ENCODE measurements at places on chromosomes 7 and 10.

DNA sequence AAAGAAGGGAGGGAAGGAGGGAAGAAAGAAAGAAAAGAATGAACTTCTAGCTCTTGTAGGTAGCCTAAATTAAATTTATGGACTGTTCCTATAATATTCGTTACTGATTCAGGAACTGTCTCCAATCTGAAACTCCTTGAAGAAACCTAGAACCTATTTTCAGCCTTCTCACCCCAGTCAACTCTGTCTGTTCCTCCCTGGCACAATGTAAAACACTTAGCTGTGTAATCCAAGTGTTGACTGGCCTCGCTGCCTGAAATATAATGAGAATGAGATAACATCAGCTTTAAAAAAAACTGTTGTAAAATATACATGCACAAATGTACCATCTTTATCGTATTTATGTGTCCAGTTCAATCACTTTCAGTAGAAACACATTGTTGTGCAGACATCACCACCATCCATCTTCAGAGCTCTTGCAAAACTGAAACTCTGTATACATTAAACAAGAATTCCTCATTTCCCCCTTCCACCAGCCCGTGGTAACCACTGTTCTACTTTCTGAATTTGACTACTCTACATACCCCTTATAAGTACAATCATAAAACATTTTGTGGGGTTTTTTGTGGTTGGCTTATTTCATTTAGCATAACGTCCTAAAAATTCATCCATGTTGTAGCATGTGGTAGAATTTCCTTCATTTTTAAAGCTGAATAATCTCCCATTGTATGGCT, 6.3 kb upstream of the C7orf33 start:
- DNase-seq: no peak

GRCh38 chr7:154096-154799, 38.1 kb upstream of the FAM20C start:
- DNase-seq: no peak

DNA sequence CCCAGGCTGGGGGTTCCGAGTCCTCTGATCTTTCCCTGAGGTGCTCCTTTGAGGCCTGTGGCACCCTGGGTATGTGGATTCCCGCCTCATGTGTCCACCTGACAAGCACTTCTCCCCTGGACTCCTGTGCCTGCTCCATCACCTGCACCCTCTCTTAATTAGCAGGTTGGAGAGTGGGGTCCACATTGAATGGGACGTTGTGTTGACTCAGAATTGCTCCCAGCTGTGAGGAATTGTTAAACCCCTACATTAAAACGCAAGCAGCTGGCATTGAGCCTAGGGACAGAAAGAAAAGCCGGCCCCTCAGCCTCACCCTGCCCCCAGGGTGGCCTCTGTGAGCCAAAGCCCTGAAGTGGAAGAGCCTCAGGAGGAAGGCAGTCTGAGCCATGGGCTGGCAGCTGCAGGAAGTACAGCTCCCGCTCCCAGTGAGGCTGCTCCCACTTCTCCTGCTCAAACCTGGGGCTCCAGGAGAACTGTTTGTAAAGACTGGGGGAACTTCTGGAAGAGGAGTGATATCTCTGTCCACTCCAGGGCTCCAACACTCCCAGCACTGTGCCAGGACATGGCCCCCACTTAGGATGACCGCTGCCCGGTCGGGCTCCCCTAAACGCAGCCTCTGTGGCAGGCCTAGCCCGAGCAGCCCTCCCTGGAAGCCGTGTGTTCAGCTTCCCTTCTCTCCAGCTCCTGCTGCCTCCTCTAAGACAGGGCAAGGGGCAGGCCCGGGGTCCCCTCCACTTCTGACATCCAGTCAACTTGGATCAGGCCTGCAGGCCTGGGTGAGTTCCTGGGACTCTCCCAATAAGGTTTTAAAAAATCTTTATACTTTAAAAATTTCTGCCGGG, 1.8 kb upstream of the OPN4 start:
- DNase-seq: no peak

- DNase-seq: peak; percentile 3
Observed at GRCh38 chr7:156764016-156764669, 123.6 kb downstream of the RNF32 start.

- no peak for DNase-seq
Observed at GRCh38 chr7:150657526-150657925, 25.3 kb upstream of the GIMAP6 start.

DNA sequence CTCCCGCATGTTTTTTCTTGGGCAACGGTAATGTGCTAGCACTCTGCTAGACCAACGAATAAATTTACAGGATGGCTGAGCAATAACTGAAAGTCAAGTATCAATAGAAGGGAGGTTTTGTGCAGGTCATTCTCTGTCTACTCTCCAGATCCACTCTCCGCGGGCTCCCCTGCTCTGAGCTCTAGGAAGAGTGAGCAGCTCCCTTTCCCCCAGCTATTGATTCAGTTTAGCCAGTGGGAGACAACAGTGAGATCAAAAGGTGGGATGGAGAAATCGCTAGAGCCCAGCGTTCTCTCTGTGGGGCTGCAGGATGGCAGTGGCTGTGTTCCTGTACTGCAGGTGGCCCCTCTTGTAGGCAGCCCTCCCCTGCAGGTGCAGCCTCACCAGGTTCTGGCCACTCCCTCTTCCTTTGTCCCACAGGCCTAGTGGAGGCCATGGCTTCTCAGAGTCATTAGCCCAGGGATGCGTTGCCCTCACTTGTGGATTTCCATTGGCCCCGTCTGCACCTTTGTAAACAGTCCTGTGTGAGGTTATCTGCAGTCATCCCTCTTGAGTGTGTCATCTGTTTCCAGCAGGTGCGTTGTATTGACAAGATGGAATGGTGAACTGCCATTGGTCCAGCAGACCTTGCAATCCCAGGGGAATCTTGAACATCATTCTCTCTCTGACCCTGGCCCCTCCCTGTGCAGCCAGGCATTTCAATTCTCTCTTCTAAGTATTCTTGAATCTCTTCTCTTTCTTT, 11.1 kb downstream of the MSRB2 start:
- DNase-seq: no peak

DNA sequence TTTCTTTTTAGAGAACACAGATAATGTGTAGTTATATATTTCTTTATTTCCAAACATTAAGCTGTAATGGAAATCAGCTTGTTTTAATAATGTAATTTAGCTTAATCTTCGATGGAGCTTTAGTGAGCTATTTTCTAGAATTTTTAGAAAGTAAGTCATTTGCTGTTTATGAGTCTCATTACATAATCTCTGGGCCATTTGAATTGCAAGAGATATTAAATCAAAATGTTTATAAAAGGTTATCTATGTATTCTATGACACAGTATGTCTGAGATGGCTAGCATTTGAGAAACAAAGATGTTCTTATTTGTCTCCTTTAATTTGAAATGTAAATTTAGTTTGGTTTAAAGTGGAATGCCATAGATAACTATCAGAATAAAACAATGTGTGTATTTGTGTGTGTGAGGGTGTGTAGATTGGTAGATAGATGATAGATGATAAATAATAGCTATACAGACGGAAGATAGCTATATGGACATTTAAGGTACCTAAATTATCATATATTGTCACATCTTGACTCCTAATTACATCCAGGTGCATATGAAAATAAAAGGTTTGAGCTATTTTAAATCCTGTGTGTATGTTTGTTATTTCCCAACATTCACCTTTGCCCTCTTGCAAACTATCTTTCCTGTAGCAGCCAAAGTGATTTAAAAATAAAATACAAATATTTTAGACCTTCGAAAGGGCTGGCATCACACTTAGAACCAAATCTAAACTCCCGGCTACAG, 478.0 kb upstream of the KLF6 start:
- no peak for DNase-seq

DNA sequence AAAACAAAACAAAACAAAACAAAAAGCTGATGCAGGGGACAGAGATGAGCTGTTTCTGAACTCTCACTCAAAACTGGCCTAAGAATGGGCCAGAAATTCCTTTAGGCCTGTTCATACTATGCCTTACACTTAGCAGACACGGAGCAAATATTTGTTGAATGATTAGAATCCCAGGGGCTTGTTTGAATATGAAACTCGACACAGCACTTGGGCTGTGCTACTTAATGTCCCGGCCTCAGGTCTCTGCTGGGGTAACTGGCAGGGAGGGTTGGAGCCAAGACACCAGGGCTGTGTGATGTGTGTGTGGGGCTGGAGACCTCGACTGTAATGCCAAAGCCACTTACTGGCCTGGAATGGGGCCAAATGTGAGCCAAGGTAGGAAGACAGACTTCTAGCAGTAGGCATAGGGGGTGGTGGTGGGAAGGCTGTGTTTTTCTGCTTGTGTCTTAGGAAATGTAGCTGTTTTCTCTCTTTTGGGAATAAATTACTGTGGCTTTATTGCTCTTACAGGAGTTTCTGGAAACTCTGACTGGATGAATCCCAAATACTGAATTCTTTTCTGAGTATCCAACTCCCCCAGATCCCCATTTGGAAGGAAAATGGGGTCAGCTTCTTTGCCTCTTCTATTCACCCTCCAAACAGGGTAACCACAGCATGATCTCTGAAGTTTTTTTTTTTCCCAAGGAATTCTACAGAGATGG, 66.7 kb downstream of the EMX2 start:
- DNase-seq: no peak

DNA sequence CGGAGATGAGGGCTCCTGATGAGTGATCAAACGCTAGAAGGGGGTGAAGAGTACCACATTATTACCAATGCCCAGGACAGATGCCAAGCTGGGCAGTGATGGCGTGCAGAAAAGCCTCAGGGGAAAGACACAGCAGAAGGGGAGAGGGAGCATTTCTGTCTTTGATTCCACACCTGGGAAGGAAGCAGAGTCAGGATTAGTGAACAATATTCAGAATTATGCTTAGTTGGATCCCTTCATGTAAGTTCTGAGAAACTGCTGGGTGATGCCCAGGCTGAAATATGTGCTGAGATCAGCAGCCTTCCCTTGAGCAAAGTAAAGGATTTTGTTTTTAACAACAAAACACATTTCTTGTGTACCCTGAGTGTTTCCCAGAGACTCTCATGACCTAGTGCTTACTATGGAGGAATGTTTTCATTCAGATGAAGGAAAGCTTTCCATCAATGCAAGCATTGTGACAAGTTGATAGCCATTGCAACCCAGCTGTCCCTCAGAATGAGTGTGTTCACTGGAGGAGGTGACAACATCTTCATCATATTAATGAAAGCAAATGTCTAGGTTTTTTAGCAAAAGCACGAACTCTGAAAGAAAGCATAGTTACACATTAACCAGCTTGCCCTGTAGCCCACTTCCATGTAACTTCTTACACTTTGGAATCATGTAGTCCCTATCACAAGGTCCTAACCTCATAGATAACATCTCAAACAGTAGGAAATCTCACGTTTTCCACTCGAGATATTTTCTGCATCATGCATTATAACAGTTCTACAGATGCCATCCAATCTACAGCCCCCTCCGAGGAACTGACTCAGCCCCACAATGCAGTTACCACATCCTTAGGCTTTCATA, 23.8 kb upstream of the AKR1C1 start:
- no peak for DNase-seq

DNA sequence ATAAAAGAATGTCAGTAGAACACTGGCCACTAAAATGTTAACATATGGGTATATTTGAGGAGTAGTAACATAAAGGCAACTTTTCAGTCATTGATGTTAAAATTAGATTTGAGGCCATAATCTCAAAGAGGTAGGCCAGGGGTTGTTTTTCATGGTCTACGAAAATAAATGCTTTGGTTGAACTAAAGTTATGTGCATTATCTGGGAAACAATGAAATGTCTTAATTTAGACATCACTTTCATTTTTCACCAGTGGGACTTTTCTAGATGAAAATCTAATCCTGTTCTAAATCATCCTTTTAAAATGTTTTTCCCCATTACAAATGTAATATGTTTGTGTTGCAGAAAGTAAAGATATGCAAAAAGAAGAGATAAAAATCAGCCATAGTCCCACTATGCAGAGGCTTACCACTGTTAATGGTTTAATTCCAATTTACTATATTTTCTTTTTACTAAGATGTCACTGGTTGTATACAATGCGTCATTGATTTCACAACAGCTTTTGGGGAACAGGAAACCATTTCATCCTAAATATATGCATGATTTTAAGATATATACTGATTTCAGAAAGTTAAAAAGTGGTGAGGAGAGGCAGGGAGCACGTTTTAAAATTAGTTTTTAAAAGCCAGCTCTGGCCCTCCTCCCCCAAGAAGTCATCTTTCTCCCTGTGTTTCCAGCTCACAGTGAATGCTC, 64.3 kb downstream of the ARID5B start:
- no peak for DNase-seq

GRCh38 chr7:17946591-17946990, 6.3 kb upstream of the SNX13 start:
- DNase-seq: no peak

GRCh38 chr10:132685921-132686680, 99.8 kb downstream of the NKX6-2 start:
- DNase-seq: no peak

DNA sequence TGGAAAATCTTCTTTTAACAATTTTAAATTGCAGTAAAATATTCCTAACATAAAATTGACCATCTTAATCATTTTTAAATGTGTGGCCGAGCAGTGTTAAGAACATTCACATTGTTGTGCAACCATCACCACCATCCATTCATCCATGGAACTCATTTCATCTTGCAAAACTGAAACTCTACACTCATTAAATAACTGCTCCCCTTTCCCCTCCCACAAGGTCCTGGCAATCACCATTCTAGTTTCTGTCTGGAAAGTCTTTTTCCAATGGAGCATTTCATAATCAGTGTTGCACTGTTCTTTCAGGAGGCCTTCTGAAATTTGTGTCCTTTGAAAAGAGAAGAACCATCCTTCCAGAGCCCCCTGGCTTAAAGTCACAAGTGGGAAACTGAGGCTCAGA, 233.1 kb downstream of the PLXNA4 start:
- DNase-seq: no peak

DNA sequence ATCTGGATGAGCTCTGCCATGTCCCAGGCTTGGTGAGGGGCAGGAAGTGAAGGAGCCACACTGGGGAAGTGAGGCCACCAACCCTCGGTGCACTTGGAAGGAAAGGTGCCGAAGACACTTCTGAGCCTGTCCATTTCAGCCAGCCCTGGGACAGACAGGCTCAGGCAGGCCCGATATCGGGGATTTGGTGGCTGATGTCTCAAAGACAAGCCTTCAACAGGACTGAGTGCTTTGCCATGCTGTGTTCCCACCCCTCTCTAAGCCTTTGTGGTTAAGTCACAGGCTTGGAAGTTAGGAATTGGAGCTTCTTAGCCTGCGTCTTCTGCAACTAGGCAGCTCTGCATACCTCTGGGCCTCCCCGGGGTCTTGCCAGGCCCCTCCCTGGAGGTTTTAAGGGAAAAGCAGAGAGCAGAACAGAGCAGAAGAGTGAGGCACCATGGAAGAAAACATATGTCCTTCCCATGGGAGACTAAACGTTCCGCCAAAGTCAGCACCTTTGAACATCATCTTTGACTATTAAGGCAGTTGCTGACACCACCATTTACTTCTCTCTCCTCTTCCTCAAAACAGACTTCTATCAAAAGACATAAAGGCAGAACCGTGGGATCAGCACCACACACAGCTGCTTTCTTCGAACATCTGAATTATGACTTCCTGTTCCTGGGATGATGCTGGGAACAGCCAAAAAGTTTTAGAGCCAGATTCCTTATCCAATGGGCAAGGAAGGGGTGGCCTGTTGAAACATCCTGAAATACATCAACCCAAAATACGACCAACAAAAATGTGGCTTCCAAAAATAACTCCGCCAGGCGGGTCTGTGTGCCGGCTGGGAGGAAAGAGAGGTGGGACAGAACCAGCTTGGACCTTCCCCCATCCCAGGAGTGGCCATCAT, 71.8 kb downstream of the AFAP1L2 start:
- no peak for DNase-seq
